ENCODE measurements at places on chromosomes 11 and 22.

- no peak for DNase-seq
These were observed 17.7 kb upstream of the PRDM10 start for GRCh38 chr11:130020323-130020722.

DNA sequence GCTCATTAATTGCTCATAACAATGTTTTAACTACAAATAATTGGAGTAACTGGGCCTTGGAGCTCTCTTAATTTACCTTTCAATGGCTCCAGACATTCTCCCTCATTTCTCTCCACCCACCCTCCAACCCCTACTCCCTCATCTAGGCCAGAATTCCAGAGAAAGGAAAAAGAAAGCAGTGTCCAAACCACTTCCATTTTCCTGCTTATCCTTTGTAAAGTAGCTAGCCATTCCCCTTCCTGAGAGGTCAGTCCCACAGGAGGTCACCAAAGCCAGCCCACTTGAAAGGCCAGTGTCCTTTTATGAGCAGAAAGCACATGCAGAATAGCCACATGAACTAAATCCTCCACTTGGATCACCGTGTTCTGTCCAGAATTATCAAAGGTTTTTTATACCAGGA, 404.8 kb upstream of the FAT3 start:
- no peak for DNase-seq

DNA sequence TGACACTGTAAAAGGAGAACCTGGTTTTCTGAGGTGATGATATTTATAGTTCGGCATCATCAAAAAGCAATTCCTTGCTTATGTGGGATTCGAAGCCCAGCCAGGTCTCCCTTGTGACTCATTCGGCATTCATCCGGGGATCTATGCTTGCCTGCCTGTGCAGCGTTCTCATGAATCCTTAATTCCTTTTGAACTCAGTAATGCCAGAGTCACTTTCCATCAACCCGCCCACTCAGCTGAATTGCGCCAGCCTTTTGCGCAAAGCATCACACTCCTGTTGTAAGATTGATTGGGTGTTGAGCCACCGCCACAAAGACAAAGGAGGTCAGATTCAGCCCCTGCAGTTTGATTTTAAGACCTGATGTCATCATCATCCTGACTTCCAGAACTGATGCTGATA, 128.6 kb downstream of the SLC17A6 start:
- no peak for DNase-seq

GRCh38 chr22:17842386-17842785, 68.1 kb upstream of the BID start:
- DNase-seq, result no peak

GRCh38 chr11:108003623-108004022, 5.1 kb upstream of the CUL5 start:
- DNase-seq, result no peak

DNA sequence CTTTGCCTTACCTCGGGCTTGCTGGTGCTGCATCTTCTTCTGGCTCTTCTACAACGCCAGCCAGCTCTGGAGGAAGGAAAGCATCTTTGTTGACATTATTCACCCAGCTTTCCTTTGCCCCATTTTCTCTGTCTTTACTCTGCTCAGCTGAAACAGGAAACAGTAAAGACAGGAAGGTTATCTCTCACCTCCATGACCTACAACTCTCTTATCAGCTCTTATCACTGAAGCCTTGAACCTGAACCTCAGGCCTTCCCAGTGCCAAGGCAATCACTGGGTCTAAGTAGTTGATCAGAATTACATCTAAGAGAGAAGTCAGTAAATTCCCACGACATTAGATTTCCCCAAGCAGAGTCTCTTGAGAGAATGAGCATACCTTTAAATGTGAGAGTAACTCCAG, 59.6 kb upstream of the CCDC89 start:
- no peak for DNase-seq

- no peak for DNase-seq
These were observed 1.2 kb downstream of the EPS8L2 start for GRCh38 chr11:706957-707816.

DNA sequence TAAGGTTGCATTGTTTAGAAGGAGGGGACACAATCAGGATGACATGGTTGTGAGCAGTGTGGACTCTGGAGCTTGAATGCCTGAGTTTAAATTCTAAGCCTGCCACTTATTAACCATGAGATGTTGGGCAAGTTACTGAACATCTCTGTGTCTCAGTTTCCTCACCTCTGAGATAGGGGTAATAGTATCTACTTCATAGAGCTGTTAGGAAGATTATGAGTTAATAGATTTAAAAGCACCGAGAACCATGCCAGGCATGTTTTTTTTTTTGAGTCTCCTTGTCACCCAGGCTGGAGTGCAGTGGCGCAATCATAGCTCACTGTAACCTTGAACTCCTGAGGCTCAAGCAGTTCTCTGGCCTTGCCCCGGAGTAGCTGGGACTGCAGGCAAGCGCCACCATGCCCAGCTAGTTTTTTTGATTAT, 33.3 kb downstream of the ST14 start:
- DNase-seq, result no peak

GRCh38 chr22:39943953-39944872, 16.0 kb upstream of the TMA7B start:
- DNase-seq, result no peak

- DNase-seq, result no peak
These were observed 80.1 kb downstream of the USP35 start for GRCh38 chr11:78268591-78269410.

DNA sequence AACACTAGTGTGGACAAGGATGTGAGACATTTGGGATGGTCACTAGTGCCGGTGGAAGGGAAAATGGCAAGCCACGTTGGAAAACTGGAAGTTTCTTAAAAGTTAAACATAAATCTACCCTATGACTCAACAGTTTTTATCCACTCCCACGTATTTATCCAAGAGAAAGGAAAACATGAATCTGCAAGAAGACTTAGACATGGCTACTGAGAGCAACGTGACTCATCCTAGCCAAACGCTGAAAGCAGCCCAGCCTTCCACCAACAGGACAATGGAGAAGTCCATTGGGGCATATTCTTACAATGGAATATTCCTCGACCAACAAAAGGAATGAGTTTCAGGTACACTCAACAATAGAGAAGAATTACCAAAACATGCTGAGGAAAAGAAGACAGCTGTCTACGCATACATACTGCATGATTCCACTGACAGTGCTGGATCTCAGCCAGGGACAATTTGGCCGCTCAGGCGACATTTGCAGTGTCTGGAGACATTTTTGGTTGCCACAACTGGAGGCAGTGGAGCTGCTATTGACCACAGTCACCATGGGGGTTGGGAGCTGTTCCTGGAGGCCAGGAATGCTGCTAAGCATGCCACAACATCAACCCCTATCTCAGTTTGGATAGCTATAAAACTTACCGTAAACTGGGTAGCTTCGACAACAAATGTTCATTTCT, 21.2 kb downstream of the SYT13 start:
- no peak for DNase-seq

- no peak for DNase-seq
These were observed 14.6 kb upstream of the TEF start for GRCh38 chr22:41367039-41367679.

DNA sequence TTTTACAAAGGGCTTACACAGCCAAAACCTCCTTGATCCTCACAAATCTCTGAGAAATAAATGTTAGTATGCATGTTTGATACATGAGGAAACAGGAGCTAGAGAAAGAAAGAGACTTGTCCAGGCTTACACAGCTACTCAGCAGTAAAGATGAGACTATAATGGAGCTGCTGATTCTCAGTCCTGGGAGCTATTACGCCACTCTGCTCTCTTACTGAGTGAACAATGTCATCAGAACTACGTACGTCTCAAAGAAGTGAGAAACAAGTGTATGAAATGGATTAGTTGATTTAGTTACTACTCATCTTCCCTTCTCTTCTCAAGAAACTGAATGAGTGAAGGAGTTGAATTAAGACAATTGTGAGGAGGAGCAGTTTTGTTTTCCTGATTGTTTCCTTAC, 12.3 kb downstream of the MS4A6E start:
- no peak for DNase-seq

GRCh38 chr11:31598454-31598853, 88.9 kb downstream of the ELP4 start:
- no peak for DNase-seq

GRCh38 chr22:41517172-41518047, 26.9 kb downstream of the POLR3H start:
- DNase-seq, result no peak

DNA sequence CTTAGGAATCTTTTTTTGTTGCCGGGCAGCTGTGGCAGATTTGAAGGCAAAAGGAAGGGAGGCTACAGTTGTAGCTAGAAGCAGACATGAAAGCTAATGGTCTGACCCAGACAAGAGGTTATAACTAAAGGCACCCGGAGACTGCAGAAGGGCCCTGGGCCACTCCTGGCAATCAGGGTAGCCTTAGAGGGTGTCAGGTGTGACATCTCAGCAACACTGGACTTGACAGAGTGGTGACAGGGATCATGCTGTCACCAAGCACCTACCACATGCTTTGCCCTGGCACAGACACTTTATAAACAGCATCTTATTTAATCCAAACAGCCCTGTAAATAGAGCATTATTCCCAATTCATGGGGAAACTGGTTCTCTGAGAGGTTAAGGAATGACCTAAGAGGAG, 25.7 kb downstream of the TUB start:
- DNase-seq, result no peak

DNA sequence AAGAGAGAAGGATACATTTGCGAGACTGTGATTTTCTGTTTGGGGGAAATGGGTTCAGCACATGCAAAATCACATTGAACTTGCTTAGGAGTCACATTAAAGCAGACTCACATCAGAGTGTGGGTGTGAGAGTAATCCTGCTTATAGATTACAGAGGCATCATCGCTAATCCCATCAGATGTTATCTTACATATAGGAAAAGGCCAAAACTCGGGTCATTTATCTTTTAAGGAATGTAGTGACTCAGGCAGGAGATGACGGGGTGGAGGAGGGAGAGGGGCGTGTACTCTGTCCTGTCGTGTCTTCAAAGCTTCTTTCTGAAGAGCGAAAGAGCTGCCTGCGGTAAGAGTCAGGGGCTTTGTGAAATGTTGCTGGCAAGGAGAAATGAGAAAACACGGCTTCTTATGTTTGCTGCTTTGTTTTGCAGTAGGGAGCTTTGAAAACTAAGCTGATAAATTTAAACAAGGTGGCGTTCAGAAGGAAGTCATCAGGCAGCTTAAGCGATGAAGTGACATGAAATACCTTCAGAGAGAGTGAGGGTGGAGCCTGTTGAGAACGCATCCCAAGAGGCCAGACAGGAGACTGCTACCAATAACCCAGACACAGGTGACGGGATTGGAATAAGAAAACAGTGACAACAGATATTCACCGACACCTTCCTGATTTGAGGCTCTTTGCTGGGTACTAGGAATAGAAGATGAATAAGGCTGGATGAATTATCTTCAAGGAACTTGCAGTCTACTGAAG, 2.2 kb upstream of the C11orf16 start:
- no peak for DNase-seq

GRCh38 chr11:129720994-129721393, 94.7 kb upstream of the TMEM45B start:
- no peak for DNase-seq

- DNase-seq, result no peak
These were observed 1285.5 kb downstream of the TBC1D22A start for GRCh38 chr22:48047722-48048500.

Data from stimulated activated CD8-positive, alpha-beta memory T cell treated with anti-CD3 and anti-CD28 coated beads, Interleukin-2, amount 100 ng/mL, for 1 hour (primary cell).